SJSA1 (cell line): ENCODE measurements at places on chromosomes 11 and 22.

DNA sequence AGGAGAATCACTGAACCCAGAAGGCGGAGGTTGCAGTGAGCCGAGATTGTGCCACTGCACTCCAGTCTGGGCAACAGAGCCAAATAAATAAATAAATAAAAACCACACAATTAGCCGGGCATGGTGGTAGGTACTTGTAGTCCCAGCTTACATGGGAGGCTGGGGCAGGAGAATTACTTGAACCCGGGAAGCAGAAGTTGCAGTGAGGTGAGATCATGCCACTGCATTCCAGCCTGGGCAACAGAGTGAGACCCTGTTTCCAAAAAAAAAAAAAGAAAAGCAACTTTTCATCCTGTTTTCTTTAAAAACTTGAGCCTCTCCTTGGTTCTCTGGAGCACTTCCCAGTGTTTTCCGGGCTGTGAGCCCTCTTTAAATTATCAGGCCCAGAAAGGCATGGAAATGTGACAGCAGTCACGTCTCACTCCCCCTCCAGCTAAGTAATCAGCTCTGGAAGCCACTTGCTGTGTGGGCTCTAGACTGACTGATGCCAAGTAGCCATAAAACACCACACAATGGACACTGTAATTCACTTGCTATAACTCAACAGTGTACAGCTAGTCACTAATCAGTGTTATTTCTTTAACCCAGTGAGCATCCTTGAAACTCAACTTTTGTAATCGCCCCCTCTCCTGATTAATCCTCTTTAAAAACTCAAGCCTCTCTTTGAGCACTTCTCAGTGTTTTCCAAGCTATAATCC lies 13.0 kb upstream of the MCHR1 start:
- no peak for DNase-seq

DNA sequence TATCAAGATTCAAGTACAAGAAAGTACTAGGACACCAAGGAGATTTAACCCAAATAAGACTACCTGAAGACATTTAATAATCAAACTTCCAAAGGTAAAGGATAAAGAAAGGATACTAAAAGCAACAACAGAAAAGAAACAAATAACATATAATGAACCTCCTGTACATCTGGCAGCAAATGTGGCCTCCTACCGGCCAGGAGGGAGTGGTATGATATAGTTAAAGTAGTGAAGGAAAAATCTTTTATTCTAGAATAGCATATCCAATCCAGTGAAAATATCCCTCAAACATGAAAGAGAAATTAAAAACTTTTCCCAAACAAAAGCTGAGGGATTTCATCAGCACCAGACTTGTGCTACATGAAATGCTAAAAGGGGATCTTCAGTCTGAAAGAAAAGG lies 104.7 kb upstream of the GUCY1A2 start:
- DNase-seq: no peak

DNA sequence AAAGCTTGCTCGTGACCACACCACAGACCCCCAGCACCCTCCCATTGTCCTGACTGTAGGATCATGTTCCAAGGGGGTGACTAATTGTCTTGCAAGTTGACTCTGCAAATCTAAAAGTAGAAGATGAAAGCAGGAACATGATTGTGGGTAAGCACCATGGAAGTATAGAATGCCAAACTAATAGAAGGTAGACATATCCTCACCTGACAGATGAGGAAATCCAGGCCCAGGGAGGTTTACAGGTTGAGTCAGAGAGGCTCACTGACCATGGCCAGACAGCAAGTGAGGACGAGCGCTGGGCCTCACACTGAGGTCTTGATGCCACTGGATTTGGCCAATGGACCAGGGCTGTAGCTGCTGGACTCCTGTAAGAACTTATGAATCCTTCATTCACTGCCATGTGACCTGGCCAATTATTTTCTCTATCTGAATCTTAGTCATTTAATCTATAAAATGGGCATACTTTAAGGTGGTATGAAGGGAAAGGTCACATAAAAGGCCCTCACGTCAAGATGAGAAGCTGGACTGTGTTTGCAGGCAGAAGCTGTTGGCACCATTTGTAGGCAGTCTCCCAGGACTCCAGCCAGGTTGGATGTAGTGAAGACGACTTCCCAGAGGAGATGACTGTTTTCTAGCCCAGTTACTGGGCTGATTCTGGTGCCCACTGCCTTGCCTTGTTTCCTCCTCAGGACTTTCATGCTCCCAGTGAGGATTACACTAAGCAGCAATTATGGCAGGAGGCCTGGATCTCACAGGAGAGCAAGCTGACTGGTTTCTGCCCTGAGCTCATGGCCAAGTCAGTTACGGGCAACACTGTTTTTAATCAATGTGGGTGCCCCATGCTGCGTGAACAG lies 54.6 kb downstream of the GAB4 start:
- no peak for DNase-seq

- no peak for DNase-seq
Measured at GRCh38 chr11:910044-910588, 494 bp downstream of the CHID1 start.

DNA sequence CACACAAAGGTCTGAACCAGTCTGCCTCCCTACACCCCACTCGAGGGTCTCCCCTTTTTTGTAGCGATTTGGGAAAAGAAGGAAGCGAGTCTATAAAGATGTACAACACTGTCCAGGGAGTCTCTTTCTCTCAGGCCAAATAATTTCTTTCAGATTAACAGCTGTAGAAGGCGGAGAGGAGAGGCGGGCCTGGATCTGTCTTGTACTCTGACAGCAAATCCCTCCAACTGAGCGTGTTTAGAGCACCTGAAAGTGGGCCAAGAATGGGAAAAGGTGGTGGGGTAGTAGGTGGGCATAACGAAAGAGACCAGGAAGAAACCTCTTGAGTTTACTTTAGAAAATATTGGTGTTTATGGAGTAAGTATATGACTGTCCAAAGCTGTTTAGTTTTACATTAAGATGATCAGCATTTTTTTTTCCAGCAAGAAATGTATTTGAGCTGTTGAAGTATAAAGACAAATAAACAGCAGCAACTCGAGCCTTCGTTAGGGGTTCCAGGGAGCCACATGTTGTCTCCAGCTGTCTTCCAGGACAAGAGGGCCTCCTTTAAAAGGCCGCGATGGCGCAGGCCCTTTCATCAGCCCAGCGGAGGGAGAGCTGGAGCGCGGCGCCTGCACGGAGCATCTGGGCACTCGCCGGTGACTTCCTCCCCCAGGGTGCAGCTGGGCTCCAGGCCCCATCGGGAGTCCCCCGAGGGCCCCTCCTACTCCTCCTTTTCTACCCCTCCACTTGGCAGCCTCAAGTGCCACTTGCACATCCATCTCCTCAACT lies 34.9 kb downstream of the SCUBE1 start:
- no peak for DNase-seq

DNA sequence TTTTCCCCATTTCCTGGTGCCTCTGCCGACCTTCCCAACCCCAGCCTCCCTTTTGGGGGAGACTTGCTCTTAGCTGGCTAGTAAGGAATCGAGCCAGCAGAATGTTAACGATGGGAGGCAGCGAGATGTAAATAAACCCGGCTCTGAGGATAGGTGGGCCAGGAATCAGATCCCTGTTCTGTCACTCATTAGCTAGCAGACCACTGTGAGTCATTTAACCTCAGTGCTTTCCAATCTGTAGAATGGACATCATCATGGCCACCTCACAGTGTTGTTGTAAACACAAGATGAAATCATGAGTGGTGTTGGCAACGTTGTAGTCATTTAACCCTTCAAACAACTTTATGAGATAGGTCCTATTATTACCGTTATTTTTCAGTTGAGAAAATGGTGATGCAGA lies 208.6 kb downstream of the KIRREL3 start:
- DNase-seq: no peak

DNA sequence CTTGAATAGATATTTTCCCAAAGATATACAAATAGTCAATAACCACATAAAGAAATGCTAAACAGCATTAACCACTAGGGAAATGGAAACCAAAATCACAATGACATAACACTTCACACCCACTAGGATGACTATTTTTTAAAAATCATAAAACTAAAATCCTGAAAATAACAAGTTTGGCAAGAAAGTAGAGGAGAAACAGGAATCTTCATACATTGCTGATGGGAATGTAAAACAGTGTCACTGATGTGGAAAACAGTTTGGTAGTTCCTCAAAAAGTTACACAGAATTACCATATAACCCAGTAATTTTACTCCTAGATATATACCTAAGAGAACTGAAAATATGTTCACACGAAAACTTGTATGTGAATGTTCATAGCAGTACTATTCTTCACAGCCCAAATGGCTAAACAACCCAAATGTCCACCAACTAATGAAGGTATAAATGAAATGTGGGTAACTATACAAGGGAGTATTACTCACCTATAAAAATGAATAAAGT lies 12.5 kb downstream of the PICALM start:
- no peak for DNase-seq

GRCh38 chr11:75280227-75280701 lies 39.7 kb downstream of the TPBGL start:
- DNase-seq: peak; percentile 58

GRCh38 chr11:100445231-100445735 lies 241.8 kb upstream of the ARHGAP42 start:
- no peak for DNase-seq

DNA sequence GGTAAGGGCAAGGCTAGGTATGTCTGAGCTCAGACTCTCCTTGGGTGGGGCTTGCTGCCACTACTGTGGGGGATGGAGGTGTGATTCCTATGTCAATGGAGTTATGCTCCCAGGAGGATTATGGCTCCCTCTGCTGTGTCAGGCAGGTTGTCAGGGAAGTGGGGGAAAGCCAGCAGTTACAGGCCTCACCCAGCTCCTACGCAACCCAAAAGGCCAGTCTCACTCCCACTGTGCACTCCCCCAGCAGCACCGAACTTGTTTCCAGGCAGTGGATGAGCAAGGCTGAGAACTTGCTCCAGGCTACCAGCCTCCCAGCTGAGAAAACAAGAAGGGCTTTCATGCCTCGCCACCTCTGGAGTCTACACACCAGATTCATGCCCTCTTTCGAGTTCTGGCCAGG lies 18.2 kb downstream of the C11orf91 start:
- DNase-seq: no peak

DNA sequence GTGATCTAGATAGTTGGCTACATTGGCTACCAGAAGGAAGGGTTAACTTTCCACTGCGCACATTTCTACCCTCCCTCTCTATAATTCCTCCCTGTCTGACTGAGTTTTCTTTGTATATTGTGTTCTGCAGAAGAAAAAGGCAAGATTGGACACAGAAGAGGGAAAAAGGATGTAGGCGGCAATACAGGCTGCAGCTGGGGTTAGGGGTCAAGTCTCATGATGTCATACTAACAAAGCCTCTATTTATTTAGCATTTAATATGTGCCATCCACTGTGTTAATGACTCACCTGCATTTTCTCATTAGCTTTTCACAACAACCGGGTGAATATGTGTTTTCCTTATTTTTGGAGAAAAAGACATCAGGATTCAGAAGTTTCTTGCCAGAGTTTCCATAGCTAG lies 2.0 kb downstream of the FAM83F start:
- DNase-seq: no peak

DNA sequence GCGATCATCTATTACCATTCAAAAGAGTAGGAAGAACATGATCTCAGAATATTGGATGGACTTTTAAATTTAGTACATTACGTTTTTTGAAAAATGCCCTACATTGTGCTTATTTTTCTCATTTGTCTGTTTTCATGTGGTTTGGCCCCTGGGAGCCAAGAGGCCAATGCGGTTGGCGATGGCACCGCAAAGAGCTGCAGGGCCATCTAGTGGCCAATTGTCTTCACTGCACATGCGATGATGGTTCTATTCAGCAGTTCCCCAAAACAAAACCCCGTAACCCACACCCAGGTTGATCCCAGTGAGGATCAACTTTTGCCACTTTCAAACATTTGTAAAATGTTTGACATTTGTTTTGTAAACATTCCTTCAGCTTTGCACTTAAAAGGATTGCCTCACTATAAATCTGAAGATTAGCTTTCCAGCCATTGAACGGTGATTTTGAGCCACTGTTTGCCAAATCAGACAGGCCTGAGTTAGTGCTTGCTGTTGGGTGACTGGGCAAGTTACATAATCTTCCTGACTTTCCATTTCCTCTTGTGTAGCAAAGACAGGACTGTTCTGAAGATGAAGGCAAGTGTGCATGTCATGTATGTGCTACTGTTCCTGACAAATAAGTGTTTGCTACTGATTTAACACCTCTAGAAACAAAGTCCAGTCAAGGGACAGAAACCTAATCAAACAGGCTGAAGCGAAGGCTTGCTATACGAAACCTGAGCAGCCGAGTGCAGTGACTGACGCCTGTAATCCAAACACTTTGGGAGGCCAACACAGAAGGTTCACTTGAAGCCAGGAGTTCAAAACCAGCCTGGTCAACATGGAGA lies 29.2 kb upstream of the XBP1 start:
- DNase-seq: peak; percentile 47

GRCh38 chr11:66207816-66208215 lies 60.6 kb upstream of the RAB1B start:
- DNase-seq: no peak

- no peak for DNase-seq
Measured at GRCh38 chr22:49052023-49052538, 775.6 kb downstream of the BRD1 start.

DNA sequence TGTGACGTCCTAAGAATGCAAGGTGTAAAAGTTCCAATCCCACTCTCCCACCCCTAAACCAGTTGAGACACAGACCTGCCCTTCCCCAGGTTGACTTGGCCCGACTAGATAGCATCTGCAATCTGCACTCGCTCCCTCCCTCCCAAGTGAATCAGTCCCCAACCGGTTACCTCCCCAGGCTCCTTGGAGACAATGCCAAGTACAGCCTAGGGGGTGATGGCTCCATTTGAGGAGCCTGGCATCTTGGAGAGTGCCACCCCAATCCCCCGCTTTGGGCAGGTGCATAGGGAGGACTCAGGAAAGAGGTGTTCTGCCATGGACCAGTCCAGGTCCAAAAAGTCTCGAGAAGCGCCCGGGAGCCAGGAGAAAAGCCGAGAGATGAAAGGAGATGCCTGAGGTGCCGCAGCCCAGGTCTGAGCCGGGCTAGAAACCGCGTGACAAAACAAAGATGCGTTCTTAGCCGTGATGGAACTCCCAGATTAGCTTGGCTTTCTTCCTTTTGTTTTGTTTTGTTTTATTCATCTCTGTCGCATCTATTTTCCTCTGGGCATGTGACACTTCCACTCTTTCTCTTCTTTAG lies 18.7 kb upstream of the SNX32 start:
- no peak for DNase-seq
